ENCODE measurements at places on chromosomes 7 and 10. TPM values are rescaled to one million over a fixed set of nuclear protein-coding genes. Genes with fewer than 3 reads are reported as not detected.

DNA sequence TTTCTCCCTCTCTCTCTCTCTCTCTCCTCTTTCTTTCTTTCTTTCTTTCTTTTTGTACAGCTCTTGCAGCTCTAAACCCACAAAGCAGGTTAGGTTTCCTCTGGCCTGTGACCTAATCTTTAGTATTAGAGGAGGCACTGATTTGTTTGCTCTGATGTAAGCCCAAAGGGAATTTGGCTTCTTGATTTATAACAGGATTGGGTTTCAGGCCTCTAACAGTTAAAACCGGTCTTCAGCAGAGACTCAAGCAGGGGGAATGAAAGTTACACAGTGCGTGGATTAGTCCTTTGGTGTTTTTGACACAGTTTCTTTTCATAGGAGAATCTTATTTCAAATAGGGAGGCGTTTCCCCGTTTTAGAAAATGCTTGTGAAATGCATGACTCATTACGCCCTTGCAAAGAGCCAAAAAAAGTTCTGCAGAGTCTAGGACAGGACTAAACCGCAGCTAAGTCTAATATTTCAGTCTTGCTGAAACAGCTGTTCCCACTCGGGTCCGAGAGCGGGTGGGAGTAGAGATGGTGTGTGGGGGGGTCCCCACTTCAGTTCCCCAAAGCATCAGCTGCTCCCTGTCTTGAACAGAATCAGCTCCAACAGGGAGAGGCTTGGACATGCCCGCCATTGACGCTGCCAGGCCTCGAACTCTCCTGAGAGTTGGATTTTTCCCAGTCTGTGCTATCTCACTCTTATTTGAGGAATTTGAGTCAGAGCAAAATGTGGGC lies 296.5 kb upstream of the PITRM1 start:
- H3K27me3 ChIP-seq: peaks cover 29% of the 10 kb centered on the region
- no peak for DNase-seq
- H3K36me3 ChIP-seq: no peaks in the 10 kb centered on the region
- no peak overlapping the region for H3K4me3 ChIP-seq
- H3K4me1 ChIP-seq: peaks cover 12% of the 10 kb centered on the region
- no peak overlapping the region for H3K27ac ChIP-seq

DNA sequence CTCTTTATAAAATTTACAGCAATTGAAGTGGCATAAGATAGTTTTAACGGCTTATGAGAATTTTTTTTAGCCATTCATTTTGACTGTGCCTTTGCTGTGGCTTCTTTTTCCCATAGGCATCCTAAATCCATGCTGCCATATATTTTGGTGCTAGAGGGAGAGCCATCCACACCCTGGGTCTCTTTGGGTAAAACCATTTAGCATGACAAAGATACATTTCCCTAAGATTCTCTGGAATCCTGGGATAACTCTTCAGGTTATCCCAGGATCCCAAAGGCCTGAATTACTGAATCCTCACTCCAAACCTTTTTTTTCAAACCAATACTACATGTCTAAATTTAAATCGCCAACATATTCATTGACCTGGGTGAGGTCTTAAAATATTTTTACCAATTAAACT lies 28.9 kb downstream of the DNAJC12 start:
- no peaks in the 10 kb centered on the region for H3K27me3 ChIP-seq
- DNase-seq: no peak
- H3K4me1 ChIP-seq: peaks cover 47% of the 10 kb centered on the region

DNA sequence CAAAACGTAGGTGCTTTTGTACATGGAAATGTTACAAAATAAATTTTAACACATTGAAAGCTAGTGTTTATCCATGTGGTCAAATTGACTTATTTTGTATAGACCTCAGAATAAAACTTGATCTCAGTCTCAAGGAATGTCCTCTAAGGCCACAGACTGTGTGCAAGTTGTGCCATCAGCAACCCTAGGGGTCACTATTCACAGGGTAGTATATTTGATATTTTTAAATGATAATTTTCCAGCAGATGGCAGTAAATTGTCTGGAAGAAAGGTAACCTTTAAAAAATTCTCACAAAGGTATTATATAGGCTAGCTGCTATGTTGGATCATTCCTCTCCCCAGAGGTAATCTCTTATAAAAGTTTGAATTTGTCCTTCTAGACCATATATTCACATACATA lies 12.9 kb upstream of the SNX10 start:
- H3K27ac ChIP-seq: no peak overlapping the region
- H3K36me3 ChIP-seq: no peaks in the 10 kb centered on the region
- no peak overlapping the region for H3K4me3 ChIP-seq
- DNase-seq: peak; percentile 49

The GPR146 gene
- 15.9 TPM for polyA plus RNA-seq

The VENTX gene
- polyA plus RNA-seq: not detected
